ENCODE measurements at places on chromosomes 13 and 19.
A peak's percentile ranks its signal among the peaks of the same experiment; 100 is the strongest.

- DNase-seq = no peak
Measured at GRCh38 chr19:53357821-53358581, 7.5 kb upstream of the ZNF525 start.

DNA sequence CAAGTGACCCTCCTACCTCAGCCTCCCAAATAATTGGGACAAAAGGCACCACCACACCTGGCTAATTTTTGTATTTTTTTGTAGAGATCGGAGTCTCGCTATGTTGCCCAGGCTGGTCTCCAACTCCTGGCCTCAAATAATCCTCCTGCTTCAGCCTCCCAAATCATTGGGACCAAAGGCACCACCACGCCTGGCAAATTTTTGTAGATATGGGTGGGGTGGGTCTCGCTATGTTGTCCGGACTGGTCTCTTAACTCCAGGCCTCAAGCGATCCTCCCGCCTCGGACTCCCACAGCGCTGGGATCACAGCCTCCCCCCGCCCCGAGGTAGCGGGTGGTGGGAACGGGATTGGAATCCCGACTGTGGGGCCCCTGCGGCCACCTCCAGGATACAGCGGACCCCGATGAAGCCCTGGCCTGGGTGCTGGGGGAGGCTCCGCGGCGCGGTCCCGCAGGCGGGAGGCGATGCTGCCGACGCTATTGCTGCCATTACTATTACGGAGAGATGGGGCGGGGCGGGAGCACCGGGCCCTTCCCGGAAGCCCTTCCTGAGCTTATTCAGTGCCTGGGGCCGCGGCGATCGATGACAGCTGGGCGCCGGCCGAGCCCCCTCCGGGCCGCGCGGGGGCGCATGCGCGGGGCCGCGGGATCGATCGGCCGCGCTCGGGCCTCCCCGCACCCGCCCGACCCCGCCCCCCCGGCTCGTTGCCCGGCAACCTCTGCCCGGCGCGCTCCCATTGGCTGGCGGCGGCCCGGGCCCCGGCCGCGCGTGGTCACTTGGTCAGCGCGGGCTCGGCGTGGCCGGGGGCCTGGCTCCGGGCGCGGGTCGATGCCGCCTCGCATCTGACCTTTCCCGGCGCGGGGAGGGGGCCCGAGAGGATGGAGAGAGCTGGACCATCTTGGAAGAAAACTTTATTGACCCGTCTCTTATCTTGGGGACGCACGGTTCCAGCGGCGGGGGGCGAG lies 27.9 kb upstream of the ONECUT3 start:
- peak; percentile 69 for DNase-seq

- no peak for DNase-seq
Measured at GRCh38 chr13:100129605-100130004, 40.7 kb downstream of the PCCA start.

- DNase-seq = no peak
Measured at GRCh38 chr19:17159466-17160393, 55.4 kb upstream of the USE1 start.

DNA sequence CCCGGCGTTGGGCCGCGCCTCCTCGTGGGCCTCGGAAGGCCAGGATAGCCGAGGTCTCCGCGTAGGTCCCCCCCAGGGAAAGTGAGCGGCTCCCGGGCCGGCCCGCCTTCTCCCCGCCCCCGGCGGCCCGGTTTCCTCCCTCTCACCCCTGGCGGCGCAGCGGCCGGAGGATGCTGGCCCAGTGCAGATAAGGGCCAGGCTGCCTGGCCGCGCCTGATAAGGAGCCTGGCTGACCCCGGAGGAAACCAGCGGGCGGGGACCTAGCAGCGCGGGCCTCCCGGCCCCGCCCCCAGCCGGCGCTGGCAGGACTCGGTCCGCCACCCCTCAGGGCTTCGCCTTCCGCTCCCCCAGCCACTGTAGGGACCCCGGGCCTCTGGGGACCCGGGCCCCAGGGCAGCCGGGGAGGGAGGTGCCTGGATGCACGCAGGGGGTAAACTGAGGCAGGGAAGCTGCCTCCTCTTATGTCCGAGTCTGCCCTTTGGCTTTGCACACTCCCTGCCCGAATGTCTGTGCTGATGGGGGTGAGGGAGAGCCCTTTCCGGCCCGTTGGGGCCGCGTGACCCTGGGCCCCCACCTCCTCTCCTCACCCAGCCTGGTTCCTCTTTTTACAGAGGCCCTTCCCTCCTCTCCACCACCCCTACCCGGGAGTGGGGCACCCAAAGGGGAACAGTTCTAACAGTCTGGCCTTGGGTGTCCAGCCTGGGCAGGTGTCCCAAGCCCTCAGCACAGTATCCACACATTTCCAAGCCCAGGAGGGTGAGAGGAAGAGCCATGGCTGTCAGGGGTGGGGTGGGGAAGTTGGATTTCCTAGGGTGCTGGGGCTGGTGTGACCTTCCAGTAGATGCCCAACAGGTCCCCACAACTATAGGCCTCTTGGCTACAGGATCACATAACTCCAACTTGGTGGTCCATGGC lies at the start of gene LYL1:
Gene LYL1 (minus strand): TSS at position 193 of the 915 bp plus-strand sequence. CDS start 1,687 bp downstream, outside the sequence.
- no peak for DNase-seq

DNA sequence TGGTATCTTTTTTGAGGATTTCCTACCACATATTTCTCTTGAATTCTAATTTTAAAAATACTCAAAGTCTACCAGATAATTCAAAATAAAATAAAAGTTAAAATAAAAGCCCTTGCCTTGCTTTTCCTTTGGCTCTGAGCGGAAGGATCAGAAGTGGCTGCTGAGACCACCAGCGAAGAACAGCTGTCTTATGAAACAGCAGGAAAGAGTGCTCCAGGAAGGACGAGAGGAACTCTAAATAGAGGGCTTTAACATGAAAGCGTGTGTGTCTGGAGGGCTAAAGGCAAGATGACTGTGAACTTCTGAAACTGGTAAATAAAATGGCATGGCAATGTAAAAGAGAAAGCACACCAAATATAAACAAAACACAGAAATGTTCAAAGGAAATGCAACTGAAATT lies 521.5 kb upstream of the SPRY2 start:
- DNase-seq = no peak

DNA sequence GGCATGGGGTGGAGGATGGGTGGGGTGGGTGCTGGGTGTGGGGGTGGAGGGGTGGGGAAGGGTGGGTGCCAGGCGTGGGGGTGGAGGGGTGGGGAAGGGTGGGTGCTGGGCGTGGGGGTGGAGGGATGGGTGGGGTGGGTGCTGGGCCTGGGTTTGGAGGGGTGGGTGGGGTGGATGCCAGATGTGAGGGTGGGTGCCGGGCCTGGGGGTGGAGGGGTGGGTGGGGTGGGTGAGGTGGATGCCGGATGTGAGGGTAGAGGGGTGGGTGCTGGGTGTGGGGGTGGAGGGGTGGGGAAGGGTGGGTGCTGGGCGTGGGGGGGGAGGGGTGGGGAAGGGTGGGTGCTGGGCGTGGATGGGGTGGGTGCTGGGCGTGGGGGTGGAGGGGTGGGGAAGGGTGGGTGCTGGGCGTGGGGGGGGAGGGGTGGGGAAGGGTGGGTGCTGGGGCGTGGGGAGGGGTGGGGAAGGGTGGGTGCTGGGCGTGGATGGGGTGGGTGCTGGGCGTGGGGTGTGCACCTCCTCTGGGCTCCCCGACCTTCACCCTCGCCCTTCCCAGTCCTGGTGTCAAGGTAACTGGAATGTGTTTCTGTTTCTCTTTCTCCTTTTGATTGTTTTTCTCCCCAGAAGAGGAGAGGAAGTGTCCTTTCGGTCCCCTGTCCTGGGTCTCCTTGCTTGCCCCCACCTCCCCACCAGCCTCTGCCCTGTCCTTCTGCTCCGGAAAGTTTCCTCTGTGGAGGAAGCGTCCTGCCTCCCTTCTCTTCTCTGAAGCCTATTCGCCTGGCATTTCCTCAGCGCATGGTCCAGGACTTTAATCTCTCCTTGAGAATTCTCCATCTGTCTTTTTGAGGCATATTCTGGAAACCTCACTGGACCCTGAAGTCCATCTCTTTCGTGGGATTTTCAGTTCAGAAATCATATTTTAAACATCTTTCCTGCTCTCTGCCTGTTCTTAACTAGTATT lies 22.9 kb upstream of the CFAP97D2 start:
- DNase-seq = no peak

GRCh38 chr13:26062853-26063444 lies 11.1 kb upstream of the SHISA2 start:
- no peak for DNase-seq

DNA sequence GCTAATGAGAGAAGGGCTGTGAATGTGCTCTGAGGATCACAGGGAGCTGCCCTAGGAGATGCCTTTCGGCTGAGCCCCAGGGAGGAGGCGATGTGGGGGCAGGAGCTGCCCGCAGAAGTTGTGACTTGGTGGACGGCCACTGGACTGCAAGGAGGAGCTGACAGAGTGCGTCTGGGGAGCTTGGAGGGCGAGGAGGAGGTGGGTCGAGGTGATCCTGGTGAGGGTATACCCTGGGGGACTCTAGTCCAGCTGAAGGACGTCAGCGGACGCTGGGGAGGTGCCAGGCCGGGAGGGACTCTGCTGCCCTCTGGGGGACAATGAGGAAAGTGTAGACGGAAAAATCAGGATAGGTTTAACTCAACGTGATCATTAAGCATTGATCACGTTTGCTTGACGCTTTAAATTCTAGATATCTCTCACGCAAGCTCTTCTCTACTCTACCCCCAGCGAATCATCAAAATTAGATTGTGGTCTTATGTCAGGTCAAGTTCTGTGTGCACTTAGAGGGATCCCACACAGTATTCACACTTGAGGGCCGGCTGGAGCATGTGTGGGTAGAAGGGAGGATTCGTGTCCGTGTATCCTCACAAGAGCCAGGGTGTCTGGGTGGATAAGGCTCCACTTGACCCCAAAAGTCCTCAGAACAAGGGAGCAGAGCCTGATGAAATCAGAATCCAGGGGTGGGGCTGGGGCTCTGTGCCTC lies 3.3 kb upstream of the CEACAM7 start:
- DNase-seq = peak; percentile 5

- no peak for DNase-seq
Measured at GRCh38 chr19:41018736-41019290, 27.7 kb downstream of the CYP2B6 start.

DNA sequence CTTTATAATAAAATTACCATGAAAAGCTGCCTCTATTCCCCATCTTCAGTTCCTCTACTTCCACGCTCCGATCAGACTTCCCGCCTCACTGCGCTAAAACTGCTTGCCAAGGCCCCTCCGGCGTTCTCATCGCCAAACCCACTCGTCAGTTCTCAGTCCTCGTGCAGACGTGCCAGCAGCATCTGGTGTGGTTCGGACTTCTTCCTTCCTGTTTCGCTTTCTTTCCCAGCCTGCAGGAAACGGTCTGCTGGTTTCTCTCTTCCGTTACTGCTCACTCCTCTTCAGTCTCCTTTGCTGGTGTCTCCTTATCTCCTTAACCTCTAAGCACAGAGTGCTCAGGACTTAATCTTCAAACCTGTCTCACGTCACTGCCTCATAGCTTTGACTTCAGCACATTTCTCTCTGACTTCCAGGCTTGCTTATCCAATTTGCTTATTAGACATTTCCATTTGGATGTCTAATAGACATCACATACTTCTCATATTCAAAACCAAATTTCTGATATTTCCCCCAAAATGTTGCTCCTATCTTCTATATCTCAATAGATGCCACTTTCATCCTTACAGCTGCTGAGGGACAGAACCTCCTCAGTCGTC lies 40.3 kb downstream of the RCBTB2 start:
- no peak for DNase-seq

DNA sequence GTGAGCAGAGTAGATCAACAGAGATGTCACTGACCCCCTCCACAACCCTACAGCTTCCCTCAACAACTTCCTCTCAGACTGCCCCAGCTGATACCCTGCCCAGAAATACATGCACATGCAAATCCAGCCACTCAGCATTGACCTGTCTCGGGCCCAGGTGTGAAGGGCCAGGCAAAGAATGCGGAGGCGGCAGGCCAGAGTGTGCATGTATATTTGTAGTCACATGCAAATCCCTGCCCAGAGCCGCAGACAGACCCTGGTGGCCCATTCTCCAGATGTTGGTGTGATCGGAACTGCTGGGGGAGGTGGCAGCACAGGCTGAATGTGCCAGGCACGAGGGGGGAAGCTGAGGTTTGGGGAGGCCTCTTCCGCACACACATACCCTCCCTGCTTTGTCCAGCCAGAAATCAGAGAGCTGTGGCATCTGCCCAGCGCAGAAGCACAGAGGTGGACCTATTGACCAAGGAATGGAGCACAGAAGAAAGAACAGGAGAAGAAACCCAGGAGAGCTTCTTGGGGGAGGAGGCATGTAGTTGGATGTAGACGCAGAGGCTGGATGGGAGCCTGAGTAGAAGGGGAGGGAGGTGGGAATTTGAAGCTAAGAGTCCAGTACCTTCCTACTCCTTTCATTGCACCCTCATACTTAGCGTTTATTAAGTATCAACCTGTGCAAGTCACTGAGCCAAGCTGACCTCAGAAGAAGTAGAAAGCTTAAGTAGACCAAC lies 14.4 kb downstream of the MEF2B start:
- DNase-seq = no peak

DNA sequence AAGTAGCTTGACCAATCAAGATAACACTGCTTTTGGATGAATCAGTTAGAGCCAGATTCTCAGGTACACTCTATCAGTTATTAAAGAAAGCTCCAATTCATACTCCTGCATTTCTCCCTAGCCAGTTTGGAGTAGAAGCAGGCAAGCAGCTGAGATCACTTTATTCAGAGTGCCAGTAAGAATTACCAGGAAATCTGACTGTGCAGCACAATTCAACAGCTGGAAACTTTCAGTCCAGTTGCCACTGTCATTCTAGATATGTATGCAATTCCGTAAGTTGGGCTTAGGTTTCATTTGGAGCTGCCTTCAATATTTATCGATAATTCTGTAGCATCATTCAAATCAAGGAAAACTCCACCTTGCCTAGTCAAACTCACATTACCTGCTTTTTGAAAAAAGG lies 2625.6 kb upstream of the PCDH20 start:
- DNase-seq = no peak

GRCh38 chr13:79369226-79369625 lies 36.8 kb downstream of the RBM26 start:
- DNase-seq = no peak

GRCh38 chr19:55406091-55406825 lies 1.3 kb downstream of the UBE2S start:
- no peak for DNase-seq

- DNase-seq = no peak
Measured at GRCh38 chr13:40651866-40652587, 14.4 kb downstream of the FOXO1 start.

DNA sequence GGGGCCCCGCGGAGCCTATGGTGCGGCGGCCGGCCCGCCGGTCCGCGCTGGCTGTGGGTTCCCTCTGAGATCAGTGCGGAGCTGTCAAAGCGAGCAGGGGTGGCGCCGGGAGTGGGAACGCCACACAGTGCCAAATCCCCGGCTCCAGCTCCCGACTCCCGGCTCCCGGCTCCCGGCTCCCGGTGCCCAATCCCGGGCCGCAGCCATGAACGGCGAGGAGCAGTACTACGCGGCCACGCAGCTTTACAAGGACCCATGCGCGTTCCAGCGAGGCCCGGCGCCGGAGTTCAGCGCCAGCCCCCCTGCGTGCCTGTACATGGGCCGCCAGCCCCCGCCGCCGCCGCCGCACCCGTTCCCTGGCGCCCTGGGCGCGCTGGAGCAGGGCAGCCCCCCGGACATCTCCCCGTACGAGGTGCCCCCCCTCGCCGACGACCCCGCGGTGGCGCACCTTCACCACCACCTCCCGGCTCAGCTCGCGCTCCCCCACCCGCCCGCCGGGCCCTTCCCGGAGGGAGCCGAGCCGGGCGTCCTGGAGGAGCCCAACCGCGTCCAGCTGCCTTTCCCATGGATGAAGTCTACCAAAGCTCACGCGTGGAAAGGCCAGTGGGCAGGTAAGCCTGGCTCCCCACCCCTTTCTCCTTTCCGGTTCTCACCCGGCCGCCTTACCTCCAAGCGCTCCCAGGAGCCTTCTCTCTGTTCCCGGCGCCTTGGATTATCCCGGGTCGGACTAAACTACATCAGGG lies at the start of gene PDX1:
Gene PDX1 (plus strand): TSS at position 67 of the 743 bp plus-strand sequence. CDS start 139 bp downstream, at position 206.
- DNase-seq = no peak

Measured in NCI-H1105 (cell line).